ENCODE measurements at places on chromosomes 3 and 15.

GRCh38 chr3:39780352-39780751 lies 29.1 kb upstream of the MYRIP start:
- DNase-seq: no peak

DNA sequence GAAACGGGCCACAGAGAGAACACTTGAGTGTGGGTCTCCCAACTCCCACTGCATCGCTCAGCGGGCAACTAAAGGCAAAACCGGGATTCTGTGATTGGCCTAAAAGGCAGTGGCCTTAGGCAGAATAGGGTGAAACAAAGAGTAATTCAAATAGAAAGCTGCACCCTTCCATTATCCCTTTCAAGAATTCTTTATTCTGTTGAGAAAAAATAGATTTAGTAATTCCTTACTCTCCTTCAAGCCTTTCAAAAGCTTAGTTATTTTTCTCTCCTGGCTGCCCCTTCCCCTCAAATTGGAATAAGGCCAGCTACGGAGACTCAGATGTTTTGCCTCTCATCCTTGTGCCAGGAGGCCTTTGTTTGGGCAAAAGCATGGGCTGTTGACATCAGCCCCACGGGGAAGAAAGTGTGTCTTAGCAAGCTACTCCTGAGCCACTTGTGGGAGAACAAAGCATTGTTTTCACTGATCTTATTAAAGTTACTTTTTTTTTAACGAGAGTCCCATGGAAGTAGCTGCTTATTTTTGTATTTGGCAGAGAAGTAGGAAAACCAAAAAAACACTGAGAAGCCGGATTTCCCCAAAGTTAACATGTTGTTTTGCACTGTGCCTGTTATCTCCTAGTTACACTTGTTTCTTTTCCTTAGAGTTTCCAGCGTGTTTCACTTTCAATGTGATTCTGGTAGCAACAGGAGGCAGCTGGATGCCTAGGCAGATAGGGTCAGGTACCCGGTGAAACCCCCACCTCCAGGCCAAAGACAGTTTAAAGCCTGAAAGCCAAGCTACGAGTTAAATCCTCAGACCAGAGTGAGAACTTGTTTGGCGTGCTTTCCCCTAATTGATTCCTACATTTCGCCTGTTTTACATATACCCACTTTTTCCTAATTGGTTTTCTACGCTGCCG lies 2.2 kb downstream of the ST6GAL1 start:
- DNase-seq: no peak

GRCh38 chr3:52243791-52244628 lies 1.5 kb upstream of the PPM1M start:
- DNase-seq: peak; percentile 32

DNA sequence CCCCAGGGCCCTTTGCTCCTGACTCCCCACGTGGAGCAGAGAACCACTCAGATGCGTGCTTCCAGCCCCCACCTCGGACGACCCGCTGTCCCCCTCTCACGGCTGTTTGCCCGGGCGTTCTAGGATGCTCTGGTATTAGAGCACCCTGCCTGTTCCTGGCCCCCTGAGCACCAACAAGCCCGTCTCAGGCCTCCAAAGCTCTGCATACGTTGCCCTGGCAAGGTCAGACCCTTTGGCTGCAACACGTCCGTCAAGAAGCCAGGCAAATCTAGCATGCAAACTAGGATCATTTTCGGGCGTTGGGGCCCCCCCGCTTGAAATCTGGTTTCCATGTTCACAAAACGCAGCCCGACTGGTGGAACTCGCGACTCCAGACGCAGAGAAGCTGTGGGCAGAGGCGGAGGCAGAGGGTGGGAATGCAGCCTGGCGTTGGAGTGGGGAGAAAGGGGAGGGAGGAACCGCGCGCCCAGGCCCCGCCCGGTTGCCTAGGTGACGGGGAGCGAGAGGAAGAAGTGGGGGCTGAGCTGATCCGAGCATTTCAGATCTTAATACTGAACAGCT lies 86.2 kb upstream of the PIAS1 start:
- DNase-seq: peak; percentile 77

GRCh38 chr15:39502082-39502447 lies 78.8 kb upstream of the THBS1 start:
- DNase-seq: no peak

DNA sequence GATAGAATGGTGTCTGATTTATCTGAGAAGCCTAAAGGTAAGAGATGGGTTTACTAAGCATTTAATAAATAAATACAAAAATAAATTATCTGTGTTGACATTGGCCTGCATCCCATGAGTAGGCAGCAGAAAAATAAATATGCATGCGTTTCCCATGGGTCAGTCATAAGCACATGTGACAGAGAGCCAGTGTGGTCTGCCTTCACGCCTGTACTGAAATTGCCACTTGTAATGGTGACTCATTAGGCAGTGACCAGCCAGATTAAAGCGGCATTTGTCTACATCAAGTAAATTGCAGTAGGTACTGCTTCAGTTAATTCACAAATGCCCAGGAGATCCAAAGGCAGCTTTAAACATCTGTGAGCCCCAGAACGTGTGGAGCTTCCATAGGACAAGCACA lies 399.6 kb downstream of the NAALADL2 start:
- no peak for DNase-seq

DNA sequence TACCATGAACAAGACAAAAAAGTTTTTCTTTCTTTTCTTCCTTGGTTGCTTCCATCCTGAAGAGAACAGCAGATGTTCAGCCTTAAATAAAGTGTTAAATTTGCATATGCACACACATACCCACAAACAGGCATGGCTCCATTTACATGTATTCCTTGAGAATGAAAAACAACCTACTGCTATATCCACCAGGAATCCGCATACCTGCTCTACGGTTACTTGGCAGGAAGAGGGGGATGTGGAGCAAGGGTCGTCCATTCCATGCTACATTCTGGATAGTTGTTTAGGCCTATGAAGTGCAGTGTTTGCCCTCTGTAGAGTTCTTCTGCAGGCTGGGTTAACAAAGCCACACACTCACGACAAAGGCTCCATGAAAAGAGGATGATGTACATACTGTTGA lies 322.8 kb downstream of the KCNH8 start:
- no peak for DNase-seq

- DNase-seq: no peak
These were observed 185.2 kb upstream of the TSC22D2 start for GRCh38 chr3:150222691-150223489.

- no peak for DNase-seq
These were observed 171.0 kb downstream of the CTNNB1 start for GRCh38 chr3:41370307-41370706.

GRCh38 chr3:135853981-135854380 lies 111.5 kb upstream of the PPP2R3A start:
- no peak for DNase-seq

DNA sequence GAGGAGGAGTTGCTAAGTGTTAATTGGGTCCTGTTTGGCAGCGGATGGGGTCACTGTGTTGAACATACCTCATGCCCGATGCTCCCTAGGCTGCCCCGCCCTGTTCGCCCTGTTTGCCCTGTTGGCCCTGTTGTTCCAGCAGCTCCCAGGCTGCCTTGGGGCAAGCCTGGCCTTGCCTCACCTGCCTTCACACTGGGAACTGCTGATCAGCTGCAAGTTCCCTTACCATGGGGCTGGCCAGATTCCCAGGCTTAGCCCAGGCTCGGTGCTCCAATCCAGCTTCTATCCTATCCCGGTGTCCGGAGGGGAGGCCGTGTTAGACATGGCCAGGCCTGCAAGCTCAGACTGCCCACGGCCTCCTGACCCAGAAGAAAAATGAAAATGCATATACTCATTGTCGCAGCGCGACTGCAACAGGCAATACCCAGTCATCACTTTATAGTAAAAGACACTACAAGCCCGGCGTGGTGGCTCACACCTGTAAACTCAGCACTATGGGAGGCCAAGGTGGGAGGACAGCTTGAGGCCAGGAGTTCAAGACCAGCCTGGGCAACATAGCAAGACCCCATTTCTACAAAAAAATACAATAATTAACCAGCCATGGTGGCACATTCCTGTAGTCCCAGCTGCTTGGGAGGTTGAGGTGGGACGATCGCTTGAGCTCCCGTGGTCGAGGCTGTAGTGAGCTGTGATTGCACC lies 42.9 kb upstream of the ZNF710 start:
- no peak for DNase-seq

DNA sequence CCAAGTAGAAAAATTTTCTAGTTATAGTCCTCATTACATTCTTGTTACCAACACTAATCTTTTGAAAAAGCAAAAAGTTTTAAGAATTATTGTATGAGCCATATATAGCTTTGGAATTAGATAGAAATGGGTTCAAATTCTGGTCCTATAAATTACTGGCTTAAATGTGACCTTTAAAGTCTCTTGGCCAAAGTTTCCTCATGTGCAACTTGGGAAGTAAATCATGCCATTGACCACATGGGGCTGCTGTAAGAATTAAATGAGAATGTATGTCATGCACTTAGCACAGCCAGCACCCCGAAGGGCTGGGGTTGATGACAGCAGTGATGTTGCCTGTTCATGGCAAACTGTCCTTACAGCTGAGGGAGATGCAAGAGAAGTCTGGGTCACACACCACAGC lies 108.3 kb downstream of the TOP2B start:
- no peak for DNase-seq

DNA sequence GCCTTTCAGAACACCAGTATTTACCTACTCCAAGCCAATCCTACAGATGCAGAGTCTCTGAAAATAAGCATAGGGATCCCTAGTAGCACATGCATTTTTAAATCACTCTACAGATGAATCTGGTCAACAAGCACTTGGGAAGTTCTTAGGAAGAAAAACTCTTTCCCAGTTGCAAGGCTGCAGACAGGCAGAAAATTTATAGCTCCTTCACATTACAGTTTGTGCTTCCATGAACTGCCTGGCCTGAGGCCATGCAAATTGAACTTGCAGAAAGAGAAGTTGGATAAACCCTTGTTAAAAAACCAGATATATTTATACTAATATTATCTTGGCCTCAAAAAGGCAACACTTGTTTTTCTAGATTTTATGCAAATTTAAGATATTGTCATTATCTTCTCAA lies 256.9 kb downstream of the EPHA3 start:
- DNase-seq: no peak

DNA sequence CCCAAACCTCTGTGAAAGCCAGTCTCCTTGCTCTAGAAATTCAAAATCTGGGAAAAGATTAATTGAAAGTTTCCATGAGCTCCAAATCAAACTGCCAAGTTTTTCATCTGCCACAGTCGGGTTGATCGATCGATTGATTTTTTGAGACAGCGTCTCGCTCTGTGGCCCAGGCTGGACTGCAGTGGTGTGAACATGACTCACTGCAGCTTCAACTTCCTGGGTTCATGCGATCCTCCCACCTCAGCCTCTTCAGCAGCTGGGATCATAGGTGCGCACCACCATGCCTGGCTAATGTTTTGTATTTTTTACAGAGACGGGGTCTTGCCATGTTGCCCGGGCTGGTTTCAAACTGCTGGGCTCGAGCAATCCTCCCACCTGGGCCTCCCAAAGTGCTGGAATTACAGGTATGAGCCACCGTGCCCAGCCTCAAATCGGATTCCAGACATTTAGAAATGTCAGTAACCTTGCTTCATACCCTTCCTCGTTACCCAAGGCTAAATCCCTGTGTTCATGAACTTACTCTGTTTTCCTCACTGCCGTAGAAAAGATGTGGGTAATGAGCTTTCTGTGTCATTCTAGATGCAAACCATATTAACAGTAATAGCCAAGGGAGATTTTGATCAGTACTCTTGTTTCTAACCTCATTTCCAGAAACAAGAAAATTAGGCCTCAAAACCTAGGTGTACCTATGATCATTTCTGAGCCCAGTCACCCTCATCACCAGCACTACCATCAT lies 105.9 kb upstream of the AKAP13 start:
- DNase-seq: no peak
